ENCODE measurements at places on chromosomes 3 and 15.

GRCh38 chr3:30643763-30644462, 37.5 kb downstream of the TGFBR2 start:
- no peak for DNase-seq

GRCh38 chr3:51500632-51501131, 867 bp upstream of the DCAF1 start:
- DNase-seq, result no peak

GRCh38 chr15:65189102-65189740, 4.1 kb upstream of the CLPX start:
- peak; percentile 66 for DNase-seq

- DNase-seq, result peak; percentile 38
Measured at GRCh38 chr3:63654931-63655330, 2.5 kb downstream of the SNTN start.

- DNase-seq, result no peak
Measured at GRCh38 chr15:41948490-41948889, 23.9 kb downstream of the EHD4 start.

DNA sequence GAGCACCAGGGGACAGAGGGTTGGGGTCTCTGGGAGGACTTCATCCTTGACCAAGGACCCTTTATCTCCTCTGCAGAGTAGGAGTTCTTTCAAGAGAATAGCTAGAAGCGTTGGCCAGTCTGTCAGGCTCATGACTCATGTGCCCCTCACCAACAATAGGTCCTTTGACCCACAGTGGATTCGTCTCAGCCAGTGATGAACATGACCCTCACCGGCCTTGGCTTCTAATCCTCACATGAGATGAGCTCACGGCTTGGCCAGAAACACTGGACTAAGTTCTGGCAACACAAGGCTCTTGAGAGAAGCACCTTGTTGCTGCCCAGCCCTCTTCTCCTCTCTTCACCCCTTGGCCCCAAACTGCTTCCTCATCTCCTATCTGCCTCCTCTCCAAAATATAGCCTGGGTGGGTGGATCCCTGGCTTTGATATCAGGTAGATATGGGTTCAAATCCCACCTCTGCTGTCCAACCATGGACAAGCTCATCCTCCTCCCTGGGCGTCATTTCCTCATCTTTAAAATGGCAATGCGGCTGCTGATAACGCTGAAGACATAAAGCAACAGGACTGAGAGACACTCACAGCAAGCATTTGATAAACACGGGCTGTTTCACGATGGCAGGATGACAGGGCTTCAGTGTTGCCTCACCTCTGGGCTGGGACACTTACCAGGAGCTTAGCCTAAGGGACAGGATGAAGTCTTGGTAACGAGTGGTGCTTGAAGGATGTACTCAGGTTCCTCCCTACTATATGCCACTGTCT, 446.7 kb upstream of the PROK2 start:
- DNase-seq, result no peak

DNA sequence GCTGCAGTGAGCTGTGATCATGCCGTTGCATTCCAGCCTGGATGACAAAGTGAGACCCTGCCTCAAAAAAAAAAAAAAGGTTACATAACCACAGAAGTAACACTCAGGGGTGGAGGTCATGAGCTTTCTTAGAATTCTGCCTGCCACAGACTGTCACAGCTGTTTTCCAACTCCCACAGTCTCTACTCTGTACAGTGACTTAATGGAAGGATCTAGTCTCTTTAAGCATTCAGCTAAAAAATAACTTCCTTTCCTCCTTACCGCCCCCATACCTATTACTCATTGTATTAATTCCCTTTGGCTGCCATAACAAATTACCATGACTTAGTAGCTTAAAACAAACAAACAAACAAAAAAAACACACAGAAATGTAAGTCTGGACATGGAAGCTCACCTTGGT, 99.6 kb upstream of the UBE2E1 start:
- DNase-seq, result no peak

DNA sequence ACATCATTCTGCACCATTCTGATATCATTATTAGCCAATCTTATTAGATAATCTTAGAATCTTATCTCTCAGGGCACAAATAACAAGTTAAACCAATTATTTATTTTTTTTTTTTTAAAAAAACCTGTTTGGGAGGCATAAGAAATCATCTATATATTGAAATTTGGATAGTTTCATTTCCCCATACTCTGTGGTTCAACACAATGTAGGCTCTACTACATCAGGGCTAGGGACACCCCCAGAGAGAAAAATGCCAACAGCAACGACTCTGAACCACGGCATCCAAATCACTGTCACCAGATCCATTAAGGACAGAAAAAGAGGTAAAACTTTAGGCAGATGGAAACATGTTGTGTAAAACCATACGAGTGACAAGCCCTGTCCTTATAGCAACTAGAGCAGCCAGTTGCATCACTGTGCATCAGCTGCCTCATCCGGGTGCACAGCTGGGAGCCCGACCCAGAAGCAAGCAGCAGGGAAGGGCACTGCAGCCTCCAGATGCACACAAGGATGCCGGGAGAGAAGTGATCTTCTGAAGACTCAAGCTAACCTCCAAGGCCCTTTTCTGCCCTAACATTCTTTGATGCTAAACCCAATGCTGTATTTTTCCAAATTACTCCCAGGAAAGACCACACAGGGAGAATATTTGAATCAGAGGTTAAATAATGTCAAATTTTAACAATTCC, 381.1 kb downstream of the CTNNB1 start:
- peak; percentile 87 for DNase-seq

GRCh38 chr3:57910990-57911389, 97.2 kb upstream of the FLNB start:
- peak; percentile 14 for DNase-seq

Measured in fibroblast of upper back skin (primary cell).